ENCODE measurements at places on chromosomes 3 and 15. TPM values are rescaled to one million over a fixed set of nuclear protein-coding genes. Genes with fewer than 3 reads are reported as not detected.

- peak; percentile 49 for DNase-seq
These were observed 39.3 kb downstream of the TRAK1 start for GRCh38 chr3:42130329-42131070.

DNA sequence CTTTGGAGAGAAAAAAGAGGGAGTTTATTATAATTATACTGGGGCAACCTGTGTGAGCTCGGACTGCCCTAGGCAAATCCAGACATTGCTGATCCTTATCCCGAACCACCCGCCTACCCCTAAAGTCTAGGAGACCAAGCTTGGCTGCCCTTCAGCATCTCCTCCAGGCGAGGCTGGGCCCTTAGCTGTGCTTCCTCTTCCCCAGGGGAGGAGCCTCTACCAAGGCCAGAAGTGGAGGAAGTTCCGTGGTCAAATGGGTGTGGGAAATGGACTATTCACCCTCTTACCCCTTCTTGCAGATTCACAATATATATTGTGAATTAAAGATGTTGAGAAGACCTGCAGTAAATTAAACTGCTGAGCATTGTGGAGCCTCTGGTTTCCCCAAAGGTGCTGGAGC, 158.3 kb upstream of the HES1 start:
- no peak for DNase-seq

DNA sequence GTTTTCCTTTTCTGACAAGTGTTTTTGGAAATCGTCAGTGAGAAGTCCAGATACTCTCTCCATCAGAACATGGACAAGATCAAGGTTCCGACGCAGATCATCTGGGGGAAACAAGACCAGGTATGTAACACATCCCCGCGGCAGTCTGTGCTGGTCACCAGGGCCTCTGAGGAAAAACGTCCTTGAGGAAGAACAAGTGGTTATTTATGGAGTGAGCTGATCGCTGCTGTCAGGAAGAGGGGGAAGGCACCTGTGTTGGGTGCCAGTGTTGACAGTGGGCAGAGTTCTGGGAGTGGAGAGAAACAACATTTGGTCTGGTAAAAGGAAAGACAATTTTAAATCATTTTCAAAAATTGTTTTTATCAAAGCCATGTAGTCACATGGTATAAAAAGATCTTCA, 20.7 kb upstream of the RPP14 start:
- DNase-seq: no peak

Gene SPCS1
- total RNA-seq: 65.7 TPM

Gene SLC25A26
- total RNA-seq: 18.7 TPM

Gene CHRM5
- total RNA-seq: not detected

- DNase-seq: no peak
These were observed 17.9 kb downstream of the CAPN7 start for GRCh38 chr3:15223685-15224572.

DNA sequence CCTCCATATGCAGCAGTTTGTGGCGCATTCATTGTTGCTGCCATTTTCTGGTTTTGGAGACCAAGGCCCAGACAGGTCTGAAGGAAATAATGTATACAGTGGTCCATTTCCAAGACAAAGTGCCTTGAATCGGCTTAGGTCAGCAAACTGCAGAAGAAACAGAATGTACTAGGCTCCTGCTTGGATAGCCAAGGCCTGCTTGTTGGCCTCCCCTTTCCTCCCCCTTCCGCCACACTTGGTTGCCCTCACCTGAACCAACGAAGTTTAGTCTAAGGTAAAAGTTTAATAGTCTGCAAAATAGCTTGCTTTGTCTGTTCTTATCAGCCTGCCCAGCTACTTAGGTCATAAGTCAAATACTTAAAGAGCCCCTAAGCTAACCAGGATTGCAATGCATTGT, 12.0 kb upstream of the RTP3 start:
- DNase-seq: peak; percentile 8

Gene CHST14
- total RNA-seq: 10.9 TPM

DNA sequence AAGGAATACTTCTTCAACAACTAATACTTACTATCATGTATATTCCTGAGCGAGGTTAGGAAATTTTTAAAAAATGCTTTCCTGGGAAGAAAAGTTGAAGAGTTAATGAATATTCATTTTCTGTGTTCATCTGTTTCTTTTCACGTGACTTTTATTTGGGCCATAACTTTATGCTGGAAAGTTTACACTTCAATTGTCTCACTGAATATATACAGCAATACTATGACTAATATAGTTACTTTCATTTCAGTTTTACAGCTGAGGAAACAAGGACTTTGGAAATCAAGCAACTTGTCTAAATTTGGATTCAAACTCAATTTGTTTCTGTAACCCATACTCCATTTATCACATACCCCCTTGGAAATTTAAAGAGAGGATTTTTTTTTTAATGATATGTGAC, 894.2 kb downstream of the ROBO1 start:
- DNase-seq: no peak

DNA sequence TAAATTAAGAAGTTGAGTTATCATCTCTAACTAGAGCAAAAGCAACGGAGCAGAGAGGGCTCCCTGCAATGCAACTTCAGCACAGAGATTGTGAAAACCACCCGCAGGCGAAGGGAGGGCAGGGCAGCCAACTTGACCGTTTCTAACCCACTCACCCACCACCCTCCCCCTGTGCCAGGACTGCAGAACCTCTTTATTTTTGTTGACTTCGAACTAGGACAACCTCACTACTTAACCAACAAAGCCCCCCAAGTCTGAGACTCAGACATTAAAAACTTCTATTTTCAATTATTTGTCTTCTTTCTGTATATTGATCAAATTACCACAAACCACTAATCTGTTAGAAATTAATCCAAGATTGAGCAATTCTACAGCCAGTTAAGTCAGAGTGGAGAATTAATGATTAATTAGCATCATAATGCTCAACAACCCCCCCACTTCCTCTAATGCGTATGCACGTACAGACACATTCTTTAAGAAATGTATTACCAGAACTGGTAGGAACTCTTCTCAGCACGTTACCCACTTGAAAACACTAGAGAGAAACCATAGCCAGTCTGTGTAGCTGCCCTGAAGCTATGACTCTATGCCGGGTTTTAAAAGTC, 2.0 kb downstream of the MGLL start:
- no peak for DNase-seq

DNA sequence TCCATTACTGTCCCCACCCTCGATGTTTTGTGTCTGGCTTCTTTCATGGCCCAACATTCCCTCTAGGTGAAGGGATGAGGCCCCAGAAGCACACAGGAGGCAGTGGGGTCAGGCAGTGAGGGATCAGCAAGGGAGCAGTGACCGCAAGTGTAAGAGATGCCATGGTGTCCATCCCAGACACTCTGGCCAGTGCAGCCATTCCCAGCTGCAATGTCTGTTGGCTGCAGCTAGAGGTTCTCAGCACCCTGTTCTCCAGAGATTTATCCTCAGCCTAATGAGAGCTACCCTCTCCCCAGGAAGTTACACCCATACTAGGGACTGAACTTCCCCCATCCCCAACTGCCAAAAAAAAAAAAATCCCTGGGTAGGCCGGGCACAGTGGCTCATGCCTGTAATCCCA, 40.2 kb downstream of the TRANK1 start:
- no peak for DNase-seq

DNA sequence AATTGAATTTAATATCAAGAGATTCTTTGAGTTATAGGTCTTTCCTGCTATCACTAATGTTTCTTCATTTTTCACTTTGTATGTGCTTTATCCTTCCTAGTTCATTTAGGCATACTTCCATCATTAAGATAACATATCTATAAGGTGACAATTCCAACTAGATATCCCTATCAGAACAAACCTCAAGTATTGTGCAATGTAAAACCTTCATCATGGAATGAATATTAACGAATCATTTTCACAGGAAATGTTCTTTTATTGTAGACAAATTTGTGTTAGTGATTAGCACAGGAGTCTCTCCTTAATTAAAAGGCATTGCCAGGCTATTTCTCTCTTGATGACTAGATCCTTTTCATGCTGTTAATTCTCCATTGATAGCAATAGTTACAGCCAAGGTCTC, 236.5 kb upstream of the MME start:
- no peak for DNase-seq

GRCh38 chr15:29067949-29068348, 182.2 kb downstream of the APBA2 start:
- peak; percentile 35 for DNase-seq

Gene ZPLD1
- not detected for total RNA-seq

DNA sequence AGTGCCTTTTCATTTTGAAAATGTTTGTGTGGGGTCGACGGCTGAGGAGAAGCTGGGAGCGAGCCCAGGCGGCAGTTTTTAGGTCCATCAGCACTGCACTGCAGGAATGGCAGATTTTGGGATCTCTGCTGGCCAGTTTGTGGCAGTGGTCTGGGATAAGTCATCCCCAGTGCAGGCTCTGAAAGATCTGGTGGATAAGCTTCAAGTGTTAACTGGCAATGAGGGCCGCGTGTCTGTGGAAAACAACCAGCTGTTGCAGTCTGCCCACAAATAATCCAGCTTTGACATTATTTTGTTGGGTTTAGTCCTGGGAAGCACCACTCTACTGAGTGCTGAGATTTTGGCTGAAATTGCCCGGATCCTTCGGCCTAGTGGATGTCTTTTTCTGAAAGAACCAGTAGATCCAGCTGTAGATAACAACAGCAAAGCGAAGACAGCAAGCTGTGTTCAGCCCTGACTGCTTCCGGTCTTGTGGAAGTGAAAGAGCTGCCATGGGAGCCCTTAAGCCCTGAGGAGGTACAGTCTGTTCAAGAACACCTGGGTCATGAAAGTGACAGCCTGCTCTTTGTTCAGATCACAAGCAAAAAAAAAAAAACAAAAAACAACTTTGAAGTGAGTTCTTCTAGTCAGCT, 13.1 kb upstream of the ANP32A start:
- no peak for DNase-seq

Gene TOMM70
- total RNA-seq: 47.8 TPM

DNA sequence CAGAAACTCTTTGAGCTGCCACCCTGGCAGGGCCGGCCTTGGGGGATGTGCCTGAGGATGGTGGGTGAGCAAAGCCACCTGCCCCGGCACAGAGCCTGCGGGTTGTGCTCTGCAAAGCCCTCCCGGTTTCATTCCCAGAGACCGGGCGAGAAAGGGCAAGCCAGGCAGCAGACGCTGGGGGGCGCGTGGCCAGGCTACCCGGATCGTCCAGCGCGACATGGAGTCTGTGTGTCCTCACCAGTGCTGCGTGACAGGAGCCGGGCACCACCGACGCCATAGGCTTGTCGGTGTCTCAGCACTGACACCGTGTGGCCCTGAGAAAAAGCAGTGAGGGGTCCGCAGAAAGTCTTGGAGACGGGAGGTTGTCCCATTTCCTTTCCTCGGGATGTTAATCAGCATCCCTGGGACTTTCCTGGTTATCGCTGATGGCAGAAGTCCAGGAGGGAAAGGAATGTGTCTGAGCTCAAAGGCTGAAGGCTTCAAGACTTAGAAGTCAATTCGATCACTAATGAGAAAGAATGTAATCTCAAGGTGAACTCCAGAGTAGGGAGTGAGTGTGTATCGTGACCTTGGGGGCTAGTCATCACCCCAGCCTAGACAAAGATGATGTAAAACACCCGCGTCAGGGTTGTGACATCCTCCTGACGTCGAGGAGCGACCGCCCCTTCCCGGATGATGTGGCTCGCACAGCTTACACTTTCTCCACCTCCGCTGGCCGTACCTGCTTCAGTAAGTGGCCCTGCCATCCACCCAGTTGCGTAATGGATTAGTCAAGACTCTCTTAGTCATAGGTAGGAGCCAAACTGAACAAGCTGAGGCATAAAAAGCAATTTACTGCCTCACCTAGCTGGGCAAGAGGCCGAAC, 36.3 kb upstream of the PLA2G4E start:
- peak; percentile 89 for DNase-seq

DNA sequence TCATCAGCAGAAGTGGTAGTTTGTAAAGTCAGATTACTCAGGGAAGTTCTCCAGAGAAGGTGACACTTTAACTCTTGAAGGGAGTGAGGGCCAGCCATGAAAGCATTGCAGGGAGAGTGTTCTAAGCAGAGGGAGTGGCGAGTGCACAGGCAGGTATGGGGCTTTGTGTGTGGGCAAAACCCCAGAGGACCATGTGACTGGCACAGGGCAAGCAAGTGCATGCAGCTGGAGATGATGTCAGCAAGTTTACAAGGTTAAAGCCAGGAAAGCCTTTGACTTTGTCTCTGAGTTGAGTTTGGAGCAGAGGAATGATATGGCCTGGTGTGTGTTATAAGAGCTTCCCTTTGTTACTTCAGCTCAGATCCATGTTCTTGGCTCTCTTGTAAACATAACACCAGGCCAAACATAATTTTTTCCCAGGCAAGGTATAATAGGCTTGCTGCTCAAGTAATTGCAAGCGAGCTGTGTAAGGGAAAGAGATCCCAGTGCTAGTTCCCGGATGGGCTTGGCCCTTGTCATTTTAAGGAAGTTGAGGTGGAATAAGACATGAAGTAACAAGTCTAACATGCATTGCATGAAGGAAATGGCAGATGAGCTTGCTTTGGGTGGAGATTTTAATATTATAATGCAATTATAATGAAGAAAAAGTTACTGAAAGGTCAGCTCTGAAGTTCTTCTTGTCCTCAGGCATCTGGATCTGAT, 341.1 kb upstream of the LRRC3B start:
- DNase-seq: no peak

Gene CLEC3B
- 217 TPM for total RNA-seq

DNA sequence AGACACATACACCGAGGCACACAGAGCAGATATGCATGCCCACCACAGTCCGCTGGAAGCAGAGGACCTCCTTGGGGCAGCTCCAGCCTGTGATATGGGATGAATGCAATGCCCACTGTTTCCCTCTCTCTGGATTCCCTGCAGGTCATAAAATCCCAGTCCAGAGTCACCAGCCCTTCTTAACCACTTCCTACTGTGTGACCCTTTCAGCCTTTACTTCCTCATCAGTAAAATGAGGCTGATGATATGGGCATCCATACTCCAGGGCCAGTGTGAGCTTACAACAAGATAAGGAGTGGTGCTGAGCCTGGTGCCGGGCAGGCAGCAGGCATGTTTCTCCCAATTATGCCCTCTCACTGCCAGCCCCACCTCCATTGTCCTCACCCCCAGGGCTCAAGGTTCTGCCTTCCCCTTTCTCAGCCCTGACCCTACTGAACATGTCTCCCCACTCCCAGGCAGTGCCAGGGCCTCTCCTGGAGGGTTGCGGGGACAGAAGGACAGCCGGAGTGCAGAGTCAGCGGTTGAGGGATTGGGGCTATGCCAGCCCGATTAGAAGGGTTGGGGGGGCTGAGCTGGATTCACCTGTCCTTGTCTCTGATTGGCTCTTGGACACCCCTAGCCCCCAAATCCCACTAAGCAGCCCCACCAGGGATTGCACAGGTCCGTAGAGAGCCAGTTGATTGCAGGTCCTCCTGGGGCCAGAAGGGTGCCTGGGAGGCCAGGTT, at the start of gene GNAT1:
Gene GNAT1, plus strand, starts transcription at position 675 of the 725 bp plus-strand sequence. CDS start 116 bp downstream, outside the sequence.
- DNase-seq: no peak

Gene NANOGP8
- not detected for total RNA-seq

DNA sequence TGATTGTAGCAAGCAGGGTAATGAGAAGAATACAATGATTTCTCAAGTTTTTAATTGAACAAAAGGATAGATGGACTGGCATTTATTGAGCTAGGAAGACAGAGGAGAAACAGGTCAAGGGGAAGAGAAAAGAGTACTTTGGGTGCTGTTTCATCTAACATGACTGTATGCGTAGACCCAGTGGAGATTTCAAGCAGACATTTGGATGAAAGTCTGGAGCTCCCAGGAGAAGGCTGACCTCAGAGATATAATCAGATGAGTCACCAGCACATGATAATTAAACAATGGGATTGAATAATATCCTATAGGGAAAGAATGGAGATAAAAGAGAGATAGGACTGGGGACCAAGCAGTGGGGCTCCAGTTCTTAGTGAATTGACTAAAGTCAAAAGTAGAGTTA, 194.9 kb downstream of the ARRDC4 start:
- DNase-seq: no peak

- no peak for DNase-seq
These were observed 995.3 kb downstream of the OTOL1 start for GRCh38 chr3:162491952-162492351.

Gene WNT5A
- 1.7 TPM for total RNA-seq
